Endodermal cell (in vitro differentiated cells): ENCODE measurements at places on chromosomes 13 and 19. TPM values are rescaled to one million over a fixed set of nuclear protein-coding genes. Genes with fewer than 3 reads are reported as not detected.

GRCh38 chr19:30564551-30565011 is 192.4 kb downstream of the ZNF536 start:
- DNase-seq = no peak

DNA sequence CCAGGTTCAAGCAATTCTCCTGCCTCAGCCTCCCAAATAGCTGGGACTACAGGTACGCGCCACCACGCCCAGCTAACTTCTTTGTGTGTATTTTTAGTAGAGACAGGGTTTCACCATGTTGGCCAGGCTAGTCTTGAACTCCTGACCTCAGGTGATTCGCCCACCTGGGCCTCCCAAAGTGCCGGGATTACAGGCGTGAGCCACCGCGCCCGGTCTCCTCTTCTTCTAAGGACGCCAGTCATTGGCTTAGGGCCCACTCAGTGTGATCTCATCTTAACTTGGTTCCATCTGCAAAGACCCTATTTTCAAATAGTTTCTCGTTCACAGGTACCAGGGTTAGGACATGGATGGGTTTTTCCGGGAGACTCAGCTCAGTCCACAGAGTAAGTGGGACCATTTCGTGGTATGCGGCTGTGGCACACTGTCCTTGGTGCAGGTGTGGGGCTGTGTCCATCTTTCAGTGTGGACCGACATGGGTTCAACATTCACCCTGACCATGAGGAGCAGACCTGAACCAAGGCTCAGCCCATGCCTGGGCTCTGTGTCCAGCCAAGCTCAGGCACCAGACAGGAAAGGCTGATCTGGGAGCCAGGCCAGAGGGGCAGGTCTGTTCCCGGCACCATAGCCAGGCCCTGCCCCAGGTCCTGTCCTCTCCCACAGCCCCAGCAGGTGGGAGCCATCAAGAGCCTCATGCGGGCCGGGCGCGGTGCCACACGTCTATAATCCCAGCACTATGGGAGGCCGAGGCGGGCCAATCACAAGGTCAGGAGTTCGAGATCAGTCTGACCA is 2.8 kb upstream of the MKNK2 start:
- DNase-seq = no peak

Gene ELSPBP1
- total RNA-seq = not detected in 2 replicates

DNA sequence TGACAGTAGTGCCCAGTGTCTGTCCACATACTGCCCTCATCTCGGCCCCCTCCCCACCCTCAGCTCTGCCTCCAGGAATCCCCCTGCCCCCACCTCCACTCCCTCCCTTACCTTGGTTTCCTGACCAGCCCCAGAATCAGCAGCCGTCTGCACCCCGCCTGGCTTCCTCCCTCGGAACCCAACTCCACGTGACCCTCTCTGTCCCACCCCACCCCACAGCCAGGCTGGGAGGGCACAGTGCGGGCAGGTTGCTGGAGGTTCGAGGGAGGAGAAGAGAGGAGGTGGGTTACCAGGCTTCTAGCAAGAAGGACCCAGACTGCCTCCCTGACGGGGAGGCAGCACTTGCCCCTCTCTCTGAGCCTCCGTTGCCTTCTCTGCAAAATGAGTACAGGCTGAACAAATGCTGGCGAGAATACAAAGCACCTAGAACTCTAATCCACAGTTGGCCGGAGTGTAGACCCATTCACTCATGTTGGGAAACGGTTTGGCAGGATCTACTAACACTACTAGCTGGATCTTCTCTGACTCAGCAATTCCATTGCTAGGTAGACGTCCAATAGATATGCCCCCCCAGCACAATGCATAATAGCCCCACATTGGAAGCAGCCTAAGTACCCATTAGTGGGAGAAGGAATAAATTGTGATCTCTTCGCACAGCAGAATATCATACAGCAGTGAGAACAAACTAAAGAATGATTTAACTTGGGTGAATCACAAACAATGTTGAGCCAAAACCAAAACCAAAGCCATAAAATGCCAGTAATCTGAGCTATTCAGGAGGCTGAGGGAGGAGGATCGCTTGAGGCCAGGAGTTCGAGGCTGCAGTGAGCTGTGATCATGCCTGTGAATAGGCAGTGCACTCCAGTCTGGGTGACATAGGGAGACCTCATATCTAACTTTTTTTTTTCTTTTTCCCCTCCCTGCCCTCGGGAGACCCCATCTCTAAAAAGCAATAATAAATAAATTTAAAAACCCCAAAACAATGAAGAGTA is at the start of gene RASAL3:
RASAL3 (minus strand) TSS at position 151 of the 992 bp plus-strand sequence. CDS start 186 bp downstream, outside the sequence.
- peak; percentile 59 for DNase-seq

Gene CNN1
- 16.2 and 24.0 TPM in 2 replicates for total RNA-seq

DNA sequence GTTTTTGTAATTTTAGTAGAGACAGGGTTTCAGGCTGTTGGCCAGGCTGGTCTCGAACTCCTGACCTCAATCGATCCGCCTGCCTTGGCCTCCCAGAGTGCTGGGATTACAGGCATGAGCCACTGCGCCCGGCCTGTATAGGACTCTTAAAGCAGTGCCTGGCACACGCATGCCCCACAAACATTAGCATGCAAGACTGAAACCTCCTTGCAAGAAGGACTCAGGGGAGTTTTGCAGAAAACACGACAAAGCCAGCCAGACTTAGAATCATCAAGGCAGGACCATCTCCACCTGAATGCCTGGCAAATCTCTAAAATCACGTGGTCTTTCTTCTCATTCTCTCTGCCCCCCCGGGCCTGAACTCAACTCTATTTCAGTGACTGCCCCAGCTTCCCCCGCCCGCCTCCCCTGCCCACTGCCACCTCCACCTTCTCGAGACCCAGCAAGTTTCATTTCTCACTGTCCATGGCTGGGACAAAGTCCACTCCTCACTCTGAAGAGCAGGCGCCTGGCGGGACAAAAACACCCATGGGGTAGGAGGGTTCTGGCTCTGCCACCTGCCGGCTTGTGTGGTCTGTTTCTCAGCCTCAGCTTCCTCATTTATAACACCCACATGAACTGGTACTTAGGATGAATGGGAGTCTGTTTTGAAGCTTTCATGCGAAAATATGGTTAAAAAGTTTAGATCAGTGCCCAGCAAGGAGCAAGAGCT is 2.4 kb downstream of the TICAM1 start:
- no peak for DNase-seq

Gene UTP14C
- 19.3 and 20.7 TPM in 2 replicates for total RNA-seq

Gene GPR183
- 1.1 TPM in 1 of 3 replicates, not detected in the others for total RNA-seq

DNA sequence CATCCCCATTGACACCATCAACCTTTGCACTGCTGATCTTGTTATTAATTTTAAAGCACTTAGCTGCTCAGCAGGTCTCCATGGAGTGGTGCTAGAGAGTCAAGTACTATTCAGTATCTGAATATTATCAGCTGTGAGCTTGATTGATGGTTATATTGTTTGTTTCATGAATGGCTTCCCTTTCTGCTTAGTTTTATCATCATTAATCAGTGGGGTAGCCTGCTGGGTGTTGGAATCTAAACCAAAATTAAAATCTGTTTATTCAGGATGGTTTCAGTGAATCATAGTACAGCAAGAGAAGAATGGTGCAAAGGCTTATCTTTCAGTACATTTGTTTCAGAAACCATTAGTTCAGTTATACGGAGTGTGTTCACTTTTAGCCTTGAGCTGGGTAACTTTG is 42.5 kb upstream of the SCEL start:
- no peak for DNase-seq

Gene ZNF414
- 23.7 and 28.9 TPM in 2 replicates for total RNA-seq

- no peak for DNase-seq
Observed at GRCh38 chr13:112772929-112773328, 83.1 kb downstream of the ATP11A start.

GRCh38 chr19:13153569-13154240 is 3.5 kb downstream of the IER2 start:
- no peak for DNase-seq

- DNase-seq = peak; percentile 66
Observed at GRCh38 chr19:48443256-48443655, 2.5 kb upstream of the GRWD1 start.

Gene SMIM24
- 0.59 to 9.5 TPM in 2 of 3 replicates, not detected in the other for total RNA-seq

GRCh38 chr13:111245576-111246384 is 74.7 kb upstream of the TEX29 start:
- DNase-seq = no peak

GRCh38 chr19:32189956-32190706 is 155.3 kb upstream of the ZNF507 start:
- DNase-seq = no peak

Gene TEKTIP1
- total RNA-seq = 4.6 and 4.9 TPM in 2 replicates

GRCh38 chr19:4144666-4145249 is 8.7 kb upstream of the CREB3L3 start:
- no peak for DNase-seq

GRCh38 chr13:27632214-27632613 is 10.5 kb downstream of the POLR1D start:
- DNase-seq = no peak

- DNase-seq = no peak
Observed at GRCh38 chr13:45167611-45168554, 33.0 kb downstream of the KCTD4 start.

DNA sequence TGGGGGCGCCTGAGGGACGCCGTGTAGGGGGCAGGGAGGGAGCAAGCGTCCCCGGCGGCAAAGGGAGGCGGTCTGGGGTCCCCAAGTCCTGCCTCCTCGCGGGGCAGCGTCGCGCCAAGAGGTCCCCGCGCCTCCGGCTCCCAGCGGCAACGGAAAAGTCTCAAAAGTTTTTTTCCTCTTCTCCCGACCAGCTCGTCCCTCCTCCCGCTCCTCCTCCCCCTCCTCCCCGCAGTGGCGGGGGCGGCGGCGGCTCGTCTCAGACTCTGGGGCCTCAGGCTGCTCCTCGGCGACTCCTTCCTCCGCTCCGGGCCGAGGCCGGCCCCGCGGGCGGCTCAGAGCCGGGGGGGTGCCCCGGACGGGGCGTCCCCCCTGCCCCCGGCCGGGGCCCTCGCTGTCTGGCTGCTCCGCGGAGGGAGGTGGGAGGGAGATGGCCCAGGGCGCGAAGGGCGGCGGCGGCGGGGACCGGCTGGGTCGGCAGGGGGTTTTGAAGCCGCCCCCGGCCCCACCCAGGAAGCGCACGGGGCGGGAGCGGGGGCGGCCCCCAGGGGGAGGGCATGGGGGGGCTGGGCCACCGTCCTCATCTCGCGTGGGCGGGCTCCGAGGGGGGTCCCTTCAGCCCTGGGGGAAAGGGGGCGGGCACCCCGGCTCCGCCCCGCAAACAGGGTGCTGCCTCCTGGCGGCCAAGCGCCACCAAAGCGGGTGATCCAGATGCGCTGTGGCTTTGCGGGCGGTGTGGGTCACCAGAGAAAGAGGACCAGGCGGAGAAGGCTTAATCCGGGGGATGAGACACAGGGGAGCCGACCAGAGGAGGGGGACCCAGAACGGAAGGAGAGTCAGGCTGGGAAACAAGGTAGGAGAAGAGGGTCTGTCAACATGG is at the start of gene TGFB1:
TGFB1 (minus strand) TSS at position 457 of the 877 bp plus-strand sequence. CDS start 878 bp downstream, outside the sequence.
- peak; percentile 93 for DNase-seq

DNA sequence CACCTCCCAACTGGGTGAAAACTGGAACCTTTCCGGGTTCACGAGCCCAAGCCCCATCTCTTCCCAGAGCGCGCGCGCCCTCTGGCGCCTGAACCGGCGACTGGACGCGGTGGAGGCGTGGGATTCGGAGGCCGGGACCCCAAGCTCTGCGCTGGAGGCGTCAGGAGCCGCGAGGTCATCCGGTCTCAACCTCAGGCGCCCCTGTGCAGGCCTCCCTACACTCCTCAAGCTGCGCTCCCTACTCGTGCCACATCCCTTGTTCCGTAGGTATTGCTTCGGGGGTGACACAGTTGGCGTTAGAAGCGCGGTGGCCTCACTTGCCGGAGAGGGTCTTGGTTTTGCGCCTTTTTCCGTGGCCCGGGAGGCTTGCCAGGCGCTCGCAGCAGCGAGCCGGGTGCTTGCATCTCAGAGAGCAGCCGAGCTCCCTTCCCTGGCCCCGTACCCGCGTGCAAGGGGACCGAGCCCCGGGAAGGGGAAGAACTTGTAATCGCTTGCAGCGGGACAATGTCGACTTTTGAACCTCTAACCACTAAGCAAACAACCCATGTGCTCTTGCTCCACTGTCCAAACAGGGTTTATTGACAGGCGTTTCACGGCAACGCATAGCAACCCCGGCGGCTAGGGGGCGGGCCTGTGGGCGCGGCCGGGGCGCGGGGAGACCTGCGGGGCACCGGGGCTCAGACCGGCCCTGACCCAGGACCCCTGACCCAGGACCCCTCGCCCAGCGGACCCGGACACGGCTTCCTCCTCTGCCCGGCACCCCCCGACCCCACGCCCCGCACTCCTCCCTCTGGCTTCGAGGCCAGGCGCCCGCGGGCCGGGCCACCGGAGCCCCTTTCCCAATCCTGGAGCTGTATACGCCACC is 8.5 kb downstream of the CDX2 start:
- DNase-seq = peak; percentile 95

DNA sequence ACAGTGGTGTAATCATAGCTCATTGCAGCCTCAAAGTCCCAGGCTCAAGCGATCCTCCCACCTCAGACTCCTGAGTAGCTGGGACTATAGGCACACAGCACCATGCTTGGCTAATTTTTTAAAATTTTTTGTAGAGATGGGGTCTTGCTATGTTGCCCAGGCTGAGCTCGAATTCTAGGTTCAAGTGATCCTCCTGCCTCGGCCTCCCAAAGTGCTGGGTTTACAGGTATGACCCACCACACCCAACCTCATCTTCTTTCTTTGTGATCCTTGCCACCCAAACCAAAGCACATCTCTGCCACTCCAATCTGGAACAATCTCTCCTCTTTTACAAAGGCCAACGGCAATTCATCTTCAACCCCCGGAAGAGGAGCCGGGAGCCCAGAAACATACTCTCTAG is 38.6 kb downstream of the INSR start:
- no peak for DNase-seq

DNA sequence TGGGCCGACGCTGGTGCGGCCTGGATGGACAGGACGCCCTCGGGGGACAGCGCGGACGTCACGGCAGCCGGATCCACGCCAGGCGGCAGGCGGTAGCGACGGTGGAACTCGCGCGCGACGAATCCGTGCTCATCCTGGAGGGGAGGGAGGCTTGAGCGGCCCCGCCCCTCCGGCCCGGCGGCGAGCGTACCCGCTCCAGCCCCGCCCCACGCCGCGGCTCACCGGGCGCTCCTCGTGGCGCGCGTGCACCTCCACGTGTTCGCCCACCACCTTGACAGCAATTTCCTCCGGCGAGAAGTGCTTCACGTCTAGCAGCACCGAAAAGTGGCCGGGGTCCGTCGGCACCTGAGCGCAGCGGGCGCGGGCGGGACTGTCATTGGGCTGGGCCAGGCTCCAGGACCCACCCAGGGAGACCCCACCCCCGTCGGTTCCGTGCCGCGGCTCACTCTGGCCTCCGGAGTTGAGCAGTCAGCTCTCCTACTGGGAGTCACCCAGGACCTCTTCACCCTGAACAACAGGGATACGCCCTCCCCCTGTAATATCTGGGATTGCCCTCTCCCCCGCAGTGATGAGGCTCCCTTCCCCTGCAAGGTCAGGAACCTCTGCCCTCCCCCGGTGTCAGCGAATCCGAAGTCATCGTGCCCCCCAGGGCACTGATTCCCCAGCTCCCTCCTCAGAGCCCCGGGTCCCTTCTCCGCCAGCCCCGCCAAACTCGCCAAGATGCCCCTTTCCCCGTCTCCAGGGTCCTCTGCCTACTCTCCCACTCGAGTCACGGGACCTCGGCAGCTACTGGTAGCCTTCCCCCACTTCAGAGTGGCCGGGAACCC is 1.1 kb downstream of the HSPB6 start:
- DNase-seq = peak; percentile 60

DNA sequence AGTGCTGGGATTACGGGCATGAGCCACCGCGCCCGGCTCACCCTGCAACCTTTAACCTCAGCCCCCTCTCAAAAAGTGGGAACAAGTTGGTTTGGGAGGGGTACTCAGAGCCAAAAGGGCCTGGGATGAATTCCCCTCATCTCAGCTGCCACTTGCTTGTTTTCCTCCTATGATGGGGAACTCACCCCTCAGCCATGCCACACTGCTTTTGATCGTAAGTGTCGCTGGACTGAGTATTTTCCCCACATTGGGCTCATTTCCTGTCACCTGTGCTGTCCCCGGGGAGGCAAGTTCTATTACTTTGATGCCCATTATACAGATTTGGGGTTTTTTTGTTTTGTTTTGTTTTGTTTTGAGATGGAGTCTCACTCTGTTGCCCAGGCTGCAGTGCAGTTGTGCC is 6.5 kb downstream of the R3HDM4 start:
- no peak for DNase-seq

Gene TEAD2
- total RNA-seq = 166 and 168 TPM in 2 replicates
